OCI-LY7 (cell line): ENCODE measurements at places on chromosomes 11 and 22.
A peak's percentile ranks its signal among the peaks of the same experiment; 100 is the strongest.

GRCh38 chr11:121099885-121100284, 1.2 kb upstream of the TECTA start:
- no peak for DNase-seq

- DNase-seq, result peak; percentile 72
Measured at GRCh38 chr11:12281571-12282478, 95.5 kb upstream of the PARVA start.

GRCh38 chr11:92886243-92886905, 83.1 kb upstream of the MTNR1B start:
- DNase-seq, result peak; percentile 40

DNA sequence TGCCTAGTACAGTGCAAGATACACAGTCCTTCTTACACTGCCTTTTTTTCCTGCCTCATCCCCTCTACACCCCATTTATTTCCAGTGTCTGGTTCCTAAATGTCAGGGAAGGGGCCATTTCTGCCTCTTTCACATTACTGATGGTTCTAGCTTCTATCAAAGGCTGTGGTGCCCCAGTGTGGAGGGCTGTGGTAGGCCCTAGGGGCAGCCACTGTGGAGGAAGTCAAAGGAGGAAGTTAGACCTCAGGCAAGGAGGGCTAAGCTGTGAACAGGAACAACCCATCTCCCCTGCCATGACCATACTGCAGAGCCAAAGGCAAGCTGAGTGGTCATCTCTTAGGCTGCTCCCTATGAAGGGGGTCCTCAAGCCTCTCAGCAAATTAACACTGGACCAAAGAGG, 81.9 kb upstream of the CRTAM start:
- peak; percentile 91 for DNase-seq

GRCh38 chr11:1197886-1198560, 24.8 kb upstream of the MUC5B start:
- no peak for DNase-seq

DNA sequence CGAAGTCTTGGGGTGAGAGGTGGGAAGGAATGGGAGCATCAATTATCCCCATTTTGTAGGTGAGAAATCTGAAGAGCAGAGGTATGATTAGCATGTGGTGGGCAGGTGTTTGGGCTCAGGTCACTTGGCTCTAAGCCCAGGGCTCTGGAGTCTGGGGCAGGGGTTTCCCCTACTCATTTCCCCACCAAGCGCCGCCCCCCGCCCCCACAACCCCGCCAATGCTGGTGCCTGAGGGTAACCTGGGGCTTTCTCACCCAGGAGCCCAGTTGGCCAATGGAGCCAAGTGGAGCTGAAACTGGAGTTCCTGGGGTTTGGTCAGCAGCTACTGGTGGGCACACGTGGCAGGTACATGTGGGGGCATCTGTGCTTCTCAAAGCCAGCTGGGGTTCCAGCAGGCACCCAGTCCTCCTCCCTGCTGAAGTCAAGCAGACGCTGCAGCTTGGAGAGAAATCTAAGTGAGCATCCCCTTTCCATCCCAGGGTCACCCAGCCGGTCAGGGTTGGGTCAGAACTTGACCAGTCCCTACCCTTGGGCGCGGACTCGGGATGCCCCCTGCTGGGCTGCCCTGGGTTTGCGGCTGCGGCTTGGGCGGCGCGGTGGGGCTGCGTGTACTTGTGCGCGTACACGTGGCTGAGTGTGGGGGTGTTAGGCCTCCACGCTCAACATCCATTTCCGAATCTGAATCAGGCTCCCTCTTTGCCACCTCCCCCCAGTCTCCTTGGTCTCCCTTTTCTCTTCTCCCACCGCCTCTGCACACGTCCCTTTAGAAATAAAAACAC, 1.7 kb upstream of the CHRM1 start:
- peak; percentile 15 for DNase-seq

GRCh38 chr11:11170352-11171084, 182.5 kb downstream of the CSNK2A3 start:
- DNase-seq, result no peak

DNA sequence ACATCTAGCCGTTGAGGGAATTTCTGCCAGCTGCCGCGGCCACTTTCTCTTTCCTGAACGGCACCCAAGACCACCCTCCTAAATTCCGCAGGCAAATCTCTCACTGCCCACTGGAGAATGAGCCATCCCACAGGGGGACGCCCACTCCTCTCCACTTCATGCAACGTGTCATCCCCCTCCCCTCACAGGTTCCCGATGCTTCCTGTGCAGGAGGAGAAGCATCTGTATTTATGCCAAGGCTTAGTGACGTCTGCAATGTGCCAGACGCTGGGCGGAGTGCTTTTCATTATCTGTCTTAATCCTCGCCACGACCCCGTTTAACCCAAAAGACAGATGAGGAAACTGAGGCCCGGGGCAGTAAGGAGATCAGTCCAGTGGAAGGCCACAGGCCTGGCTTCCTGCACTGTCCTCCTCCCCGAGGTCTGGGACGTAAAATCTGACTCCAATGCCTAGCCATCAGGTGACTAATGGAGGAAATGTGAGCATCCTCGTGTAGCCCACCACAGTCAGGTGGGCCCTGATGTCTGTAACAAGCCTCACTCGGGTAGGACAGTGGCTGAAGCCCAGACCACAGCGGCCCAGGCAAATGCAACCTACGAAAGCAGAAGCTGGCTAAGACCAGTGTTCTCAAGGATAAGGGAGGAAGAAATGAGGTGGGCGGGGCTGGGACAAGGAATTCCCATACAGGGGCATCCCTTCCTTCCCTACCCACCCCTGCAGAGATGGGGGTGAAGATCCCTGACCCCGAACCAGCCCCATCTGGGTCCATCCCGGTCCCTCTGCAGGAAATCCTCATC, 23.1 kb downstream of the MN1 start:
- DNase-seq, result no peak

- DNase-seq, result no peak
Measured at GRCh38 chr11:119852741-119853140, 123.7 kb upstream of the NECTIN1 start.

DNA sequence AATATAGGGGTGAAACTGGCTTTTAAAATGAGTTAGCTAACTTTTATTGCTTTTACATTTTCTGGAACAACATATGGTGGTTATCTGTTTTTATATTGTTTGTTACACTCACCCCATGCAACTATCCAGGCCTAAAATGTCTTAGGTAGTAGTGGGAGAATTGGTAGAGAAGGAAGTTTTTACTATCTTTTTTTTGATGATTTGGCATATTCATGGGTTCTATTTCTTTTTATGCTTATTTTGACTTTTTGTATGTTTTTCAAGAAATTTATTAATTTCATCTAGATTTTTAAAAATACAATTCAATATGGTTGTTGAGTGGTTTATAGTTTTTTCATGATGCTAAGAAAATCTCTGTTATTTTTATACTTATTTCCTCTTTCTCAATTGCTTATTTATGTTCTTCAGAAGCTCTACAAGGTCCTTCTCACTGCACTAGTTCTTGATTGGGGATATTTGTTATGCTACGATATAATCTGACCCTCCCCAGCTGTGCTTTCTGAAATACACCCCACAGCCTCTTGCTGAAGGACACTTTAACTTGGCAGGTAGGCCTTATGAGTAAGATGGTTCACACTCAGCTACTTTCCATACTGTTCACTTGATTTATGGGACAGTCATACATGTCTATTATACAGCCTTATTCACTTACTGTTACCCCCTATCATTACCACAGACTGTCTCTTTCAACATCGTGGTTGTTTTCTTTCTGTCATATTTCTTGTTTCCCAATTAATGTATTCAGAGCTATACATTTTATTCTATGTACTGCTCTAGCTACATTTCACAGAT, 431.2 kb downstream of the METTL15 start:
- DNase-seq, result no peak
